ENCODE measurements at places on chromosomes 5 and 9.

GRCh38 chr9:113533335-113534225 is 70.1 kb downstream of the RGS3 start:
- DNase-seq, result no peak

GRCh38 chr5:493119-493701 is 31.0 kb downstream of the SLC9A3 start:
- no peak for DNase-seq

GRCh38 chr5:33309068-33309467 is 131.7 kb upstream of the TARS1 start:
- DNase-seq, result no peak

DNA sequence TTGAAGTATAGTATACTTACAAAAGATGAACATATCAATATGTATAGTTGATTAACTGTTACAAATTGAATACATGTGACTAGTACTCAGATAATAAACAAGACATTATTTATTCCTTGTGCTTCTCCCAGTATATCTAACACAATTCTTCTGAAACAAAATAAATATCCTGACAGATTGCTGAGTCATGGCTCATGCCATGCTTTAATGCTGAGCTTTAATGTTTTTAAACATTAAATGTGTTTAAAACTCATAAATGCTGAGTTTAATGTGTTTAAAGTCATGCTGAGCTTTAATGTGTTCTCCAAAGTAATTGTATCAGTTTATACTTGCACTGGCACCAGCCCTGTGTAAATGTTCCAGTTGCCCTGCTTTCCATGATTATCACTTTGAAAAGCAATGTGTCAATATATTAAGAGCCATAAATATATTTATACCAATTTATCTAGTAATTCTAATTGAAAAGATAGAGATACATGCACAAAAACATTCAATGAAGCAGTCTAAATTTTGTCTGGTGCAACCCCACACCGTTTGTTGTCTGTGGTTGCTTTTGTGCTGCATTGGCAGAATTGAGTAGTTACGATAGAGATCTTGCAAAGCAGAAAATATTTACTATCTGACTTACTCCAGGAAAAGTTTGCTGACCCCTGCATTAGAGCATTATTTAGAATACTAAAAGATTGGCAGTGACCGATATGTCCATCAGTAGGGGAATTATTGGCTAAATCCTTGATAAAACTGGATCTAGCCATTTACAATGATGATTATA is 15.7 kb downstream of the KIAA1958 start:
- no peak for DNase-seq

- DNase-seq, result no peak
These were observed 54.4 kb downstream of the ANKH start for GRCh38 chr5:14816999-14817761.

DNA sequence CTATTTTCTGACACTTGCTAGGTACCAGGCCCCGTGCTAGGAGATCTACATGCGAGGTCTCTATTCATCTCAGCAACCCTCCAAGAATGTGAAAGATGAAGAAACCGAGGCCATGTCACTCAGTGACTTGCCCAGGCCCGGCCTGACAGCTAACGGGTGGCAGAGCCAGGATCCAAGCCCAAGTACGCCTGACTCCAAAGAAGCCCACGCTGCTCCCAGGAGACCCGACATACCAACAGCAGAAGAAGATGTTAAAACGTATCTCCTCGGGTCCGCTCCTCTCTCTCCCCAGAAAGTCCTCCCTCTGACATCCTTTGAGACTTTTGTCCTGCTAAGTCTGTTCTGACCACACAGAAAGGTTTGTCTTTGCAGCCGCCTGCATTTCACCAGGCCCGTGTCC is 65.2 kb downstream of the CRB2 start:
- no peak for DNase-seq

GRCh38 chr9:125914411-125914810 is 167.2 kb downstream of the PBX3 start:
- no peak for DNase-seq

- DNase-seq, result no peak
These were observed 148.6 kb downstream of the CDH9 start for GRCh38 chr5:26889815-26890214.

All from GM12892 (cell line).